Testis (tissue), 5 donors: ENCODE measurements at places on chromosomes 2 and 18. TPM values are rescaled to one million over a fixed set of nuclear protein-coding genes. Genes with fewer than 3 reads are reported as not detected.

IL1R2 gene
- total RNA-seq: 3.7 TPM

CYRIA gene
- total RNA-seq: 4.1 TPM

EGR4 gene
- total RNA-seq: 12.5 TPM

HAUS1 gene
- total RNA-seq: 31.1 TPM

HYCC2 gene
- total RNA-seq: 26.8 TPM

STPG4 gene
- 3.0 TPM for total RNA-seq

TUBA3E gene
- 129 TPM for total RNA-seq

SERPINB10 gene
- total RNA-seq: not detected

ALK gene
- total RNA-seq: 3.8 TPM

BOLL gene
- total RNA-seq: 51.0 TPM

ALPI gene
- not detected for total RNA-seq

KDM3A gene
- total RNA-seq: 106 TPM

DNA sequence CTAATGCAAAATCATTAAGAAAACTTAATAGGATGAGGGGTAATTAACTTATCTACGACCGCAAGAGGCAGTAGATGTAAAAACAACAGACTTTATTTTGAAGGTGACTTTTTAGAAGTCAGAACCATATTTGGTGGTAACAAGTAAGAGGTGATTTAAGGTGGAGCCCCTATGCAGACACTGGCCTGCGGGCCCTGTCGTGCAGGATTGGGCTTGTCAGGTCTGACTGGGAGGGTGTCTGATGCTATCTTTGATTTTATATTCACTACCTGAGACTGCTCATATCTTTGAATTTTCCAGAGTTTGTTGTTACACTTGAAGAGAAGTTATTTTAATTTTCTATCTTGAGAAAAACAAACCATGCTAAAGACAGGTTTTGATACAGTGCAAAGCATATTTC is 29.1 kb upstream of the SCLY start:
- DNase-seq: no peak

GRCh38 chr2:238728330-238729260 is 119.3 kb upstream of the TWIST2 start:
- DNase-seq: peak; percentile 17

GRCh38 chr2:45293182-45293581 is 283.9 kb upstream of the SIX2 start:
- DNase-seq: no peak

DNA sequence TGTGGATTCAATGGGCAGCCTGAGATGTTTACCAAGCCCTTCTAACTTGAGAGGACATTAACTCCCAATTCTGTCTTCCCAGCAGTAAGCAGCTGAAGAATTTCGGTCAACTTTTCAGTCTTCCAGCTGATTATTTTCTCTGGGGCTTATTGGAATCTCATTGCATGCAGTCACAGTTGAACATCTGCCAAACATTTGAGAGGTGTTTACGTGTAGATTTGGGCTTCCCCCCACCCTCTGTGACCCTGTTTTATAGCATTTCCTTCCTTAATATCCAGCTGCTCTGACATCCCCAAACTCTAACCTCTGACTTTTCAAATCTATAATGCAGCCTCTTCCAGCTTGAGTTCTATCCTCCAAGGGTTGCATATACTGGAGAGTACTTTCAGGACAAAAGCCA is 16.5 kb upstream of the VIT start:
- no peak for DNase-seq

DNA sequence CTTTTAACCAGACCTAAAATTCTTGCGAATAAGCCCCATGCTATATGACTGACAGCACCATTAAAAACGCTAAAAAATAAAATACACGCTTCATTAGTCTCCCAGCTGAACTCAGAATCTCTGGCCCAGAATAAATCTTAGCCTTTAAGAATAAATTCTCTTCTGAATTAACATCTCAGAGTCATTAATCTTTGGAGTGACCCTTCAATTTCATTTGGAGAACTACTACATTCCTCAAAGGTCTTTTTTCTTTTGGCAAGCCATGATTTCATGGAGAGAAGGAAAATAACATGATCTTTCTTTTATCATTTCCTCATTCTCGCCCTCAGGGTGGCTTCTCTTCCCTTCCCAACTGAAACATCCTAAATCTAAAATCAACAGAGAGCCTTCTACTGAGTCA is 259.0 kb downstream of the AFF3 start:
- no peak for DNase-seq

- DNase-seq: peak; percentile 52
Observed at GRCh38 chr2:72915907-72916742, 1.2 kb upstream of the EMX1 start.

DNA sequence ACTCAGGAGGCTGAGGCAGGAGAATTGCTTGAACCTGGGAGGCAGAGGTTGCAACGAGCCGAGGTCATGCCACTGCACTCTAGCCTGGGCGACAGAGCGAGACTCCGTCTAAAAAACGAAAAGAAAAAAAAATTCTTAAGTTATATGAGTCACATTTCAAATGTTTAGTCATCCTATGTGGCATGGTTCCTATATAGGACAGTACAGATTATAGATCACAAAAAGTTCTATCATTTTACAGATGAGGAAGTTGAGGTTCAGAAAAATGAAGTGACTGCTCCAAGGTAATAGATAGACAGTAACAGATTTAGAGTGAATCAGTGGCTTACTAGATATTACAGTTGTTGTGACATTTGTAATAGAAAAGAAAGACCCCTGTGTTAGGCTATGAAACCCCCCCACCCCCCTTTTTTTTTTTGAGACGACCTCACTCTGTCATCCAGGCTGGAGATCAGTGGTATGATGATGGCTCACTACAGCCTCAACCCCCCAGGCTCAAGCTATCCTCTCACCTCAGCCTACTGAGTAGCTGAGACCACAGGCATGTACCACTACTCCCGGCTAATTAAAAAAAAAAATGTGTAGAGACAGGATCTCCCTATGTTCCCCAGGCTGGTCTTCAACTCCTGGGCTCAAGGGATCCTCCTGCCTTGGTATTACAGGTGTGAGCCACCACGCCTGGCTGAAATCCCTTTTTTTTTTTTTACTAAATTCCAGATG is 22.7 kb downstream of the PTPN4 start:
- DNase-seq: no peak

GRCh38 chr2:55899881-55900280 is 23.7 kb downstream of the EFEMP1 start:
- DNase-seq: no peak

- DNase-seq: no peak
Observed at GRCh38 chr18:49031511-49032188, 80.9 kb upstream of the SMAD7 start.

DNA sequence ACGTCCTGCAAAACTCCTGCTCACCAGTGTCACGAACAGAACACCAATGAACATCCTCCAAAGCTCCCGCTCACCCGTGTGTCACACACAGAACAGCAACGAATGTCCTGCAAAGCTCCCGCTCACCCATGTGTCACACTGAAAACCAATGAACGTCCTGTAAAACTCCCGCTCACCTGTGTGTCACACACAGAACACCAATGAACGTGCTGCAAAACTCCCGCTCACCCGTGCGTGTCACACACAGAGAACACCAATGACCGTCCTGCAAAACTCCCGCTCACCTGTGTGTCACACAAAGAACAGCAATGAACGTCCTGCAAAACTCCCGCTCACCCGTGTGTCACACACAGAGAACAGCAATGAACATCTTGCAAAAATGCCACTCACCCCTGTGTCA is 20.5 kb upstream of the FAM110C start:
- no peak for DNase-seq

DNA sequence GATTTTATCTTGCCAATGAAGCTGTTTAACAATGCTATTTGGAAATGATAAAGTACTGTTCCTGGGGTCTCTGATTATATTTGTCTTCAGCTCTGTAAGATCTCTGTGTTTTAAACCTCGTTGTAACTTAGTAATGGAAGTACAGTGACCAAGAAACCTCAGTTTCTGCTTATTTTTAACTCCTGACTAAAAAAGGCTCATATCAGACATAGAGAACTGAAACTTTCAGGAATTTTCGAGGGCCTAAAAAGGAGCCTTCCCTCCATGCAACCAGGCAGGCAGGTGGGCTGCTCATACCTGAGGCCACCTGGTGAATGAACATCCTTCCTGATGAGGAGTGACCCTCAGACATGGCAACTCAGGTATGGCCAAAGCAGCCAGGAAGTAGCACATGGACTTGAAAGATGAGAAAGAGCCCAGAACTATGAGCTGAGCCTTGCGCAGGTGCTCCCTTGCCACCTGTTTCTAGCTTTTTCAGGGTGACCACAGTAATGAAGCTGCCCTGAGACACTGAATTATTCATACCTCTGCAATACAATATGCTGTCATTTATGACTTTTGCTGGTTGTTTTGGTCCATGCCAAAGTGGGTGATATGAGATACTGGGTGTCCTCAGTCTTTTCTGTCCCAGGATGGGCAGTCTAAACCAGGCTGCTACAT is 23.9 kb downstream of the MYO3B start:
- no peak for DNase-seq

DNA sequence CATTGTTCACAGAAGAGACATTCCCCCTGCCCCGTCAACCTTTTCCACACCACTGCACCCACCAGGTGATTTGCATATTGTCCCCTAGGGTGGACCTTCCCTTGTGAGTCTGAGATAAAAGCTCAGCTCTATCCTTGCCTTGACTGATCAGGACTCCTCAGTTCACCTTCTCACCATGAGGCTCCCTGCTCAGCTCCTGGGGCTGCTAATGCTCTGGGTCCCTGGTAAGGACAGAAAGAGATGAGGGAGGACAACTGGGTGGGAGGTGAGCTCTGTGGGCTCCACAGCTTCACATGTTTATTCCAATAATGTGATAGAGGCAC is 1160.1 kb downstream of the RPIA start:
- no peak for DNase-seq

DNA sequence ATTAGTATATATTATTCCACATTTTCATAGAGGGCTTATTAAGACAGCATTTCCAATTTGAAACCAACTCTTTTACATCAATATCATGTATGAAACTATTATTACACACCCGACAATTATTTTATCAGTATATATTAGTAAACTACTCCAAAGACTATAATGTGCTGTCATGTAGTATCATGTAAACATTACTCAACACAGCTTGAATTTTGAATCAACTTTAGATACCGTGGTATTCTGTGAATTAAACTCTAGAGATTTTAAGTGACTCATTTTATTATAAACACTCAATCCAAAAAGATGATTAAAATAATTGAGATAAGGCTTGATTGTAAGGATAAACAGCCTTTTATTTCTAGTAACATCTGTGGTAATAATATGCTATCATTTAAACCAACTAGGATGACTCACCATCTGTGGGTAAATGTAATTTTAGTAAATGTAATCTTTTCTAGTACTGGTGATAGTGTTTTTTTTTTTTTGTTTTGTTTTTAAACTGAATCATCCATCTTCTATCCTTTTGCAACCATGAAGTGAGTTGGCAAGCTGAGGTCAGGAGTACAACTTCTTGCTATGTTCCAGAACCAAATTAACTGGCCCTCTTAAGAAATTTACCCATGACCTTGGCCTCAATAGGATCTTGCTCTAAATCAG is 144.3 kb upstream of the SMAD7 start:
- no peak for DNase-seq

GRCh38 chr2:65267008-65267407 is 39.4 kb downstream of the ACTR2 start:
- DNase-seq: no peak

- DNase-seq: no peak
Observed at GRCh38 chr18:48957136-48957535, 6.4 kb upstream of the SMAD7 start.

- DNase-seq: peak; percentile 84
Observed at GRCh38 chr18:34809451-34810072, 99.5 kb downstream of the DTNA start.

GRCh38 chr2:37615804-37616676 is 55.4 kb downstream of the CDC42EP3 start:
- DNase-seq: no peak

DNA sequence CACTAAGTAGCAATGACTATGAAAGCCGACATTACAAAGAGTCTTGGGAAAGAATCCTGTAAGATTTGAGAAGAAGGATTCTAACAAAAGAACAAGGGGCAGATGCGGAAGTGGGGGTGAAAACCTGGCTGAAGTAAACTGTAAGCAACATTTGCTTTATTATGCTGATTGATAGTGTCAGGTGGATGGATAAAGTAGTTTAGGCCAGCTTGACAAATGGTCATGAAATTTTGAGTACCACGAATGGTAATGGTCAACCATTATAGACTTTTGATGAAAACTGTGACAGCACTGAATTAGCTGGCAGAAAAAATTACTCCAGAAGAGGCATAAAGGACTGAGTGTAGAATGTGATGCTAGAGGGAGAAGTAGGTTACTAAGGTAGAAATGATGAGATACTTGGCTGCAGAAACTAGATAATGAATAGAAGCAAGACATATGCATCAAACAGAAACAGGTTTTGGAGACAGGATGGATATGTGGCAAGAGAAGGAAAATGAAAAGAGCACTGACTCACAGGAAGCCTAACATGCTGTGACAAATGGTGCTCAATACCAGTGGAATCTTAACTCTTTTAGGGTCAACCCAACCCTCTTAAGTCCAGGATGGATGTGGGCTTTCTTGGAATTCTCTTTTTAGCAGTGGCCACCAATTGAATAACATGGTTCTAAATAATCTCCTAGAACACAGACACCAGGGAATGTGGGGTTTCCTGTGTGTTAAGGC is 6.8 kb downstream of the THUMPD2 start:
- no peak for DNase-seq

- no peak for DNase-seq
Observed at GRCh38 chr18:59898609-59899297, 1.0 kb upstream of the PMAIP1 start.

DNA sequence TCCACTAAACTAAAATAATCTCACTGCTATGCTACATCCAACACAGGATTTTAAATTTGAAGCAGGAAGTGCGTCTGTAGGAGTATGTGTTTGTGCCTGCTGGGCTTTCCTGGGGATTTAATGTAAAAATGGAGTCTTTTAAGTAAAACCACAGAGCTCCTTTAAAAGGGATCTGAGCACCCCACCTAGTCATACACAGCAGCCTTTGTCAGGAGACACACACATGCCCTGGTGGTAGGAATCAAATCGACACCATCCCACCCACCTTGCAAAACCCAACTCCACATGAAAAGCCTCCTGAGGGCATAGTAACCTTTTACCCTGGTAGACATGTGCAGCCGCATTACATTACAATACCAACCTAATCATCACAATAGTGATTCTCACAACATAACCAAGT is 29.1 kb downstream of the UXS1 start:
- DNase-seq: no peak

DNA sequence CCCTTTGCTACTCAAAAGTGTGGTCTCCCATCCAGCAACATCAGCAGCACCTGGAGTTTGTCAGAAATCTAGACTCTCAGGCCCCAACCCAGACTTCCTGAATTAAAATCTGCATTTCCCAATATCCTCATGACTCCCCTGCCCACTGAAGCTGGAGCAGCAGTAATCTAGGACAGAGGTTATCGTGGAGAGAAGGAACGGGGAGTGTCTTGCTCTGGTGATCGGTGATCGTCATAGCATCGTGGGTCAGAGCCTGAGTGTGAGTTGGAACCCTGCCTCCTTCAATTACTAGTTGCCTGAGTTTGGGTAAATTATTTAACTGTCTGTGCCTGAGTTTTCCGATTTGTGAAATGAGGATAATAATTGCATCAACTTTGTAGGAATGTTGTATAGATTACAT is 217.3 kb upstream of the ATP5MC3 start:
- DNase-seq: no peak
